Activated CD4-positive, alpha-beta T cell treated with anti-CD3 and anti-CD28 coated beads, Interleukin-2, amount 10 ng/mL, durations not matched to agents 7 days and 5 days (primary cell): ENCODE measurements at places on chromosomes 12 and 14. TPM values are rescaled to one million over a fixed set of nuclear protein-coding genes. Genes with fewer than 3 reads are reported as not detected.

GRCh38 chr12:108714866-108715265 lies 16.5 kb downstream of the CORO1C start:
- no peak for DNase-seq

SHMT2 gene
- total RNA-seq: 137 TPM

DNA sequence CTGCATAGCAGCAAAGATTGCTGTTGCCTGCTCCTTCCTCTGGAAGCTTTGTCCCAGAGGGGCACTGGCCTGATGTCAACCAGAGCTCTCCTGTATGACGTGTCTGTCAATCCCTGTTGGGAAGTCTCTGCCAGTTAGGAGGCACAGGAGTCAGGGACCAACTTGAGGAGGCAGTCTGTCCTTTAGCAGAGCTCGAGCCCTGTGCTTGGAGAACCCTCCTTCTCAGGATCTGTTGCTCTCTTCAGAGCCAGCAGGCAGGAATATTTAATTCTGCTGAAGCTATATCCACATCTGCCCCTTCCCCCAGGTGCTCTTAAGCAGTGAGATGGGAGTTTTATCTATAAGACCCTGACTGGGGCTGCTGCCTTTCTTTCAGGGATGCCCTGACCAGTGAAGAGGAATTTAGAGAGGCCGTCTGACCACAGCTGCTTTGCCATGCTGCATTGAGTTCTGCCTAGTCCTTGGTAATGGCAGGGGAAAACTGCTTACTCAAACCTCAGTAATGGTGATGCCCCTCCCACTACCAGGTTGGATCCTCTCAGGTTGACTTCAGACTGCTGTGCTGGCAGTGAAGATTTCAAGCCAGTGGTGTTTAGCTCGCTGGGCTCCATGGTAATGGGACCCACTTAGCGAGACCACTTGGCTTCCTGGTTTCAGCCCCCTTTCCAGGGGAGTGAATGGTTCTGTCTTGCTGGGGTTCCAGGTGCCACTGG lies 218.6 kb upstream of the SLC38A2 start:
- no peak for DNase-seq

ITGB7 gene
- total RNA-seq: 621 TPM

KRT7 gene
- 2.2 TPM for total RNA-seq

ACSM4 gene
- not detected for total RNA-seq

DNA sequence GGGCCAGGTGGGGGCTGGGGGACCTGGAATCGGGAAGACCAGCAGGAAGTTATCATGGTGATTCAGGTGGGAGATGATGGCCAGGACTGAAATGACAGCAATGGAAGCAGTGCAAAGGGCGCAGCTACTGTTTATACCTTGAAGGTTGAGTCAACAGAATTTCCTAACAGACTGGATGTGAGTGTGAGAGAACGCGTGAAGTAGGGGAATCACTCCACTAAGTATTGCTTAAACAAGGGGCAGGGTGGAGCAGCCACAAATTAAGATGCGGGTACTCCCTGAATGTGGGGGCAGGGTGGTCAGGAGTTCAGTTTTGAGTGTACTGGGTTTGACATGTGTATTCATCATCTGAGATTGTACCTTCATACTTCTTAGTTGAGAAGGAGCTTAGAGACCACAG lies 45.1 kb downstream of the MYF5 start:
- no peak for DNase-seq

GZMH gene
- 2.8 TPM for total RNA-seq

HOXC4 gene
- not detected for total RNA-seq

GRCh38 chr14:74155287-74155686 lies 70.5 kb downstream of the LIN52 start:
- DNase-seq: no peak

DNA sequence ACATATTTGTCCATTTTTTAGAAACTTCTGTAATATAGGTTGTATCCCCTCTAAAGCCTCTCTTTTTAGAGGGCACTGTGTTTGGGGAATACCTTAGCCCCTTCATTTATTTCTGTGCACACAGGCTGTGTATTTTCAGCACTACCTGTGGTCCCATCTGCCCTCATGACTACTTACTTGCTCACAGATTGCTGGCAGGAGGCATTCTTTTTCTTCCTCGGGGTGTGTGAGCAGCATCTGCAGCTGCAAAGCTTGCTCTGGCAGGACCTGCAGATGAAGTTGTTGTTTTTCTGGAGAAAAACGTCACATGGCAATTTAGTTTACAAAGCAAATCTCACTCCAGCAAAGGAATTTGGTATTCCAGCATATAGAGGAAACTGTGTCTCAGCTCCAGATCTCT lies 24.3 kb downstream of the ANG start:
- no peak for DNase-seq

ACADS gene
- 15.5 TPM for total RNA-seq

PRB2 gene
- total RNA-seq: not detected

POTEM gene
- total RNA-seq: not detected

GRCh38 chr12:51980051-51980808 lies 26.5 kb upstream of the TAMALIN start:
- peak; percentile 74 for DNase-seq

SLC7A8 gene
- 0.27 TPM for total RNA-seq

GRCh38 chr14:53845813-53846693 lies 110.6 kb downstream of the BMP4 start:
- no peak for DNase-seq

HRK gene
- total RNA-seq: not detected

GRCh38 chr14:23147676-23148075 lies 28.6 kb upstream of the CEBPE start:
- DNase-seq: no peak

- DNase-seq: no peak
Observed at GRCh38 chr12:131366261-131366871, 344.5 kb upstream of the SFSWAP start.

DNA sequence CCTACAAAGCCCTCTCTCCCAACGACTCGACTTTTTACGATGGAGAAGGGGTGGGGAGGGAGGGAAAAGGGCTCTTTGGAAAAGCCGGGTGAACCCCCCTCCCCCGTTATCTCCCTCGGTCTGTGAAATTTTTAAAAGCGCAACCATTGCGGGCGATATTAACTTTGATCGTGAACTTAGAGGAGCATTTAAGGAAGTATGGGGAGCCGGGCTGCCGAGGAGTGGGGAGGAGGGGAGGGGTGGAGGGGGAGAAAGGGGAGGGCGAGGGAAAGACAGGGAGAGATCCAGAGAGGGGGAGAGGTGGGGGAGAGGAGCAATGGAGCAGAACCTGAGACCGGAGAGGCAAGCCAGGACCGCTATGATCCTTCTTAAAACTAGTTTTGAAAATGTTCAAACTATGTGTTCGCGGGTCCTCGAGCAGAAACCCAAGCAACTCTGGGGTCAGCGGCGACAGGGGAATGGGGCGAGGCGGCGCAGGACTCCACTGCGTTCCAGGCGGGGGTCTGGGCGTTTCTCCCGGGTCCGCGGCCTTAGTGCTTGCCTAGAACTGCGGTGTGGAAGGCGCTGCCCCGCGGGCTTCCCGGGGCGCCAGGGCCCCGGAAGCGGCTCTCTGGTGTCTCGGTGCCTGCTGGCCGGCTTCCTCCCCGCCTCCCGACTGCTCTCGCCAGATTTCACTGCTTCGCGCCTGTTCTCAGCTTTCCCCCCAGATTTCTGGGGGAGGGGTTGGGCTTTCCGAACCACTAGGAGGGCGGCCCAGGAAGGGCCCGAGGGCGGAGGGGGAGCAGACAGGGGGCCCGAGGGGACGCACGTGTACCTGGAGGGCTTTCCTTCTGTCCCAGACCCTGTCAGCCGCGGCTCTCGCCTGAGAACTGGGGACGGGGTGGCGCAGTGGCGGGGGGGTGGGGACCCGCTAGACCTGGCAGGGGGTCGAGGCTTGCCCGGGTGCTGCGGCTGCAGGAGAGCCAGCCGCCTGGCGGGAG lies at the start of gene HOTAIR:
TSS of gene HOTAIR (minus strand) at position 871 of the 980 bp plus-strand sequence.
- DNase-seq: no peak

GRCh38 chr14:94139421-94139820 lies 10.0 kb upstream of the IFI27L2 start:
- DNase-seq: peak; percentile 3

KRT73 gene
- total RNA-seq: 8.2 TPM

- DNase-seq: no peak
Observed at GRCh38 chr14:65962952-65963351, 523.2 kb upstream of the CCDC196 start.

- no peak for DNase-seq
Observed at GRCh38 chr14:96634896-96635295, 132.7 kb downstream of the PAPOLA start.

- no peak for DNase-seq
Observed at GRCh38 chr12:10663869-10664268, 10.0 kb downstream of the STYK1 start.

DNA sequence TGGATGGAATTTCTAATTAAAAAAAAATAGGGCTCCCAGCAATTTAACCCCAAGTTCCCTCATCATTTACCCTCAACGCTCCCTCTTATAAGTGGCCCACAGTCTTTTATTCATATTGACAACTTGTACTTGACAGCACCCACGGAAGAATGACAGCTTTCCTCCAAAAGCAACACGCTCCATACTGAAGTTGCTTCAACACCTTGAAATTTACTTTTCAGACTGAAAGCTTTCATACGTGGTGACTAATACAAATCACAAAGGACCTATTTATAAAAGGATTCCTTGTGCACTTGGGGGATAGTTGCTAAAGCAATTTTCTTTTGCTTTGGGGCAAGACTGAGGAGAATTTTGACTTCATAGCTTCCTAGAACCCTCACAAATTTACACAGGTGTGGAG lies 1629.4 kb upstream of the SEL1L start:
- no peak for DNase-seq

NANOG gene
- total RNA-seq: not detected

DNA sequence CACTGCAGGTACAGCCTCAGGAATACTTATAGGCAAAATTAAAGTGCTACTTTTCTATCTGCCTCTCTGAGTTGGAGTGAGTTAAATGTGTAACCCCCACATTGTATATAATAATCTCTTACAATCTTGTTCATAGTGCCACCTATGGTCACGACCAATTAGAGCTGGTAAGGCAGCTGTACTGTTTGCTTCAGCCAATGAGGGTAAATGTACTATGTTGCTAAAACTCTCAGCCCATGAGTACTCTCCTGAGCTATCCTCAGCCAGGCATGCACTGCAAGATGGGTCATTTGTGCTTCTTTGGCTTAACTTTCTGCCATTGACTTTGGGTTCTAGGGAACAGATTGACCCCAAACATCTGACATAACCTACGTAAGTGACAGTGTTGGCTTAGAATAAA lies 15.0 kb upstream of the MDM2 start:
- DNase-seq: peak; percentile 42

- no peak for DNase-seq
Observed at GRCh38 chr12:88472775-88473174, 107.5 kb downstream of the KITLG start.

LUM gene
- not detected for total RNA-seq

ARMH4 gene
- total RNA-seq: 0.07 TPM

SLC4A8 gene
- total RNA-seq: 4.4 TPM

LETMD1 gene
- 66.3 TPM for total RNA-seq

OVCH1 gene
- not detected for total RNA-seq

ACOT4 gene
- 1.6 TPM for total RNA-seq

- no peak for DNase-seq
Observed at GRCh38 chr12:93002293-93003054, 73.4 kb upstream of the EEA1 start.

PRICKLE1 gene
- total RNA-seq: 0.15 TPM

SLC39A2 gene
- 0.25 TPM for total RNA-seq

CCDC77 gene
- 14.6 TPM for total RNA-seq

SERPINA3 gene
- total RNA-seq: not detected

DNA sequence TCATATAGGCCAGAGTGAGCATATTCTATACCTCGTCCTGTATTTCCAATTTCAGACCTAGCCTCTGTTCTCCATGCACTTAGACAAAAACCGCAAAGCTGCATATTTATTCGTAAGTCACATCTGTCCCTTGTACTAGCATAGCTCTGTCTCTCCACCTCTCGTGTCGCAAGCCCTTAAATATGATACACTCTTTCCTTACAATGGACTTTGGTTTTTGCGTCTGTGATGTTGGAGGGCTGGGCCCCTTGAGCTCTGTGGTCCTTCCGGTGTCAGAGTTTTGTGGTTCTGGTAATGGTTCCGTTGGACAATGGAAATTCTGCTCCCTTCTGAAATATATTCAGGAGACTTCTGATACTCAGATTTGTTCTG lies 11.3 kb downstream of the PRKCH start:
- DNase-seq: no peak

GRCh38 chr12:12216349-12217017 lies 50.4 kb downstream of the LRP6 start:
- no peak for DNase-seq

DNA sequence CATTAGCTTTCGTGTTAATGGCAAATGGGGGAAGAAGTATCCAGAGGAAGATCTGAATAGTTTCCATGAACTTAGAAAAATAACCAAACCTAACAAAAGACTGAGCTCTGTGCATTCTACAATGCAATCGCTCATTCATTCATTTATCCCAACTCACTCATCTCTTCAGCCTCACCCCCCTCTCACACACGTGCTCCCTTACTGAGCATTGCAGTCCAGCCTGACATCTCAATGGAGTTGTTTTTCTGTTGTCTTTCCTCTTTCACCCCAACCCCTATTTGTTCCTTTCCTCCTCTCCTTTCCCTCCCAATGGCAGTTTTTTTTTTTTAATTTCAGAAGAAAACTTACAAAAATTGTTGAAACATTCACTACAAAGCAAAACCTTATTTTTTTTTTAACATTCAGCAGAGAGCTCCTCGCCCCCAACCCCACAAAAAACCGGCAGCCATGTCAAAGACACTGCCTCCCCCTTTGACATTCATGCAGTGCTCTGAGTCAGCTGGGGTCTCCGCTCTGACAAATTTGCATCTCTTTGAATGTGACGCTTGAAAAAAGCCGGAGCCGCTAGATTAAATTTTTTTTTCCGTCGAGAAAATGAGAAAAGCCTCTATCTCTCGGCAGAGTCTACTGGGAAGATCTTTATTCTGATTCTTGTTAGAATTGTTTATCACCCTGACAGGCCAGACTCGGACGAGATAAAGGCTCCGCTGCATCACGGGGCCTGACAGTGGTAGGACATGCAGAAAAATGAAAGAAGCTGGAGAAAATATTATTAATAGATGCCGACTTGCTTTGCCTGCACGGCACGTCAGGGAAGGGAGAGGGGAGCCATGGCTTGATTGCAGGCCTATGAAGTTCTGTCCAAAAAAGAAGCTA lies 775.6 kb downstream of the VRK1 start:
- DNase-seq: no peak

- DNase-seq: no peak
Observed at GRCh38 chr12:49482095-49483051, 56.5 kb upstream of the KCNH3 start.

FBXO34 gene
- 23.0 TPM for total RNA-seq

DNA sequence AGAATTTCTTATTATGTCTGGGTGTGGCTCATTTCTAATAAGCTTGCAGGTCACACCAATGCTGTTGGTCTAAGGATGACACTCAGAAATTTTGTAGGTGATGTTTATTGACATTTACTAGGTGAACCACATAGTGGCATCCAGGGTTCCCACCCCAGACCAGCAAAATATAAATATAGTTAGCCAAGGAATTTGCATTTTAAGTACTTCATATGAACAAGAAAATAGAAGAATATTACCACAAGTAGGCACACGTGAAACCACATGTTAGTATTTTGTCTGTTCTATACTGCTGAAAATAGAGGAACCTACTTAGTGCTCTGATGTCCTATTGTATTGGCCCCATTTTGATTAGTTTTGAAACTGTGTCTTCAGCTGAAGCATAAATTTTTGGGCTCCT lies 71.1 kb downstream of the USP15 start:
- no peak for DNase-seq

TEX22 gene
- 3.9 TPM for total RNA-seq
